ENCODE measurements at places on chromosomes 3 and 15. TPM values are rescaled to one million over a fixed set of nuclear protein-coding genes. Genes with fewer than 3 reads are reported as not detected.

The RMDN3 gene
- 17.9 TPM for total RNA-seq

The IL17RB gene
- 3.1 TPM for total RNA-seq

The BFSP2 gene
- not detected for total RNA-seq

The WNT5A gene
- total RNA-seq: 4.2 TPM

The MUC20 gene
- 3.6 TPM for total RNA-seq

The GOLGA8Q gene
- total RNA-seq: 1.1 TPM

The CHRFAM7A gene
- total RNA-seq: 1.3 TPM

The EIF4E3 gene
- total RNA-seq: 55.7 TPM

The TXNRD3 gene
- total RNA-seq: 5.0 TPM

The TAGLN3 gene
- total RNA-seq: not detected

The SOX14 gene
- not detected for total RNA-seq

The ISG20 gene
- 3.6 TPM for total RNA-seq

The TUSC7 gene
- not detected for total RNA-seq

The NOP10 gene
- 146 TPM for total RNA-seq

The SV2B gene
- total RNA-seq: 2.5 TPM

The CSPG4 gene
- total RNA-seq: 5.2 TPM

The GOLGA8S gene
- 0.40 TPM for total RNA-seq

The PTH1R gene
- 13.0 TPM for total RNA-seq

The CCNB2 gene
- 0.42 TPM for total RNA-seq

The MAN2C1 gene
- 96.9 TPM for total RNA-seq

The MOBP gene
- total RNA-seq: not detected

The MST1 gene
- total RNA-seq: 6.6 TPM

The MESP2 gene
- total RNA-seq: 0.20 TPM

The NANOGP8 gene
- total RNA-seq: not detected

The ST3GAL6 gene
- 27.0 TPM for total RNA-seq

The GOLGA8H gene
- total RNA-seq: not detected

The CLDN11 gene
- 4.2 TPM for total RNA-seq

The ALDH1L1 gene
- total RNA-seq: 16.6 TPM

The PTX3 gene
- total RNA-seq: 0.30 TPM

The LRRC31 gene
- not detected for total RNA-seq

The KIF15 gene
- total RNA-seq: 1.1 TPM

The ISL2 gene
- total RNA-seq: not detected

The PLD1 gene
- 75.1 TPM for total RNA-seq

The CSPG5 gene
- total RNA-seq: 0.59 TPM

The SI gene
- total RNA-seq: not detected

The PLA2G4B gene
- 5.7 TPM for total RNA-seq

The ZNF717 gene
- total RNA-seq: 7.7 TPM

The GPR156 gene
- 0.10 TPM for total RNA-seq

The EPHA3 gene
- 1.9 TPM for total RNA-seq

The CASR gene
- total RNA-seq: not detected

The SEMA5B gene
- total RNA-seq: 4.2 TPM

The CPNE9 gene
- not detected for total RNA-seq

The ZBTB11 gene
- total RNA-seq: 12.0 TPM

The TRIM71 gene
- not detected for total RNA-seq

The CD200 gene
- 1.3 TPM for total RNA-seq

The ADGRG7 gene
- total RNA-seq: not detected

The DAZL gene
- not detected for total RNA-seq

The RPUSD3 gene
- 37.9 TPM for total RNA-seq

The DMXL2 gene
- total RNA-seq: 8.7 TPM

The GOLGA8T gene
- total RNA-seq: 0.27 TPM

The APH1B gene
- 5.6 TPM for total RNA-seq

The TRH gene
- not detected for total RNA-seq

The HRH1 gene
- total RNA-seq: 1.4 TPM

The SLC25A20 gene
- total RNA-seq: 124 TPM

The CLSTN2 gene
- 4.9 TPM for total RNA-seq

The AADACL2 gene
- total RNA-seq: not detected

The TIMP4 gene
- total RNA-seq: 15.0 TPM

The ACP3 gene
- 1.1 TPM for total RNA-seq
